ENCODE measurements at places on chromosomes 2 and 18. TPM values are rescaled to one million over a fixed set of nuclear protein-coding genes. Genes with fewer than 3 reads are reported as not detected.

DNA sequence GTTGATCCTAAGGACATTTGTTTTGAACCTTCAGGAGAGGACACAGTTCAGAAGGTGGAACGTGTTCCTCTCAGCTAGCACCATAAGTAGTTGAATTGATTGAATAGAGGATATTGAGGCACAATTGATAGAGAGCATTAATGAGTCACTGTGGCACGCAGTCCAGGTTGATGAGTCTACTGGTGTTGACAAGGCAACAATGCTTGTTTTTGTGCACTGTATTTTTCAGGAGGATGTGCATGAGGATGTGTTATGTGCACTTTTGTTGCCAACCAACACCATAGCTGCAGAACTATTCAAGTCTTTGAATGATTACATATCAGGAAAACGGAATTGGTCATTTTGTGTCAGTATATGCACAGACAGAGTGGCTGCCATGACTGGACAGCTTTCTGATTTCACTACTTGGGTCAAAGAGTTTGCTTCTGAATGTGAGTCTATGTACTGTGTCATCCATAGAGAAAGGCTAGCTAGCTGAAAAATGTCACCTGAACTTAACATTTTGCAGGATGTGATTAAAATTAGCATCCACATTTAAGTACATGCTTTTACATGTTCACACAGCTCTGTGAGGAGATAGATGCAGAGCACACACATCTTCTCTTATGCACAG lies 140.1 kb upstream of the B3GNT2 start:
- DNase-seq, result no peak

DNA sequence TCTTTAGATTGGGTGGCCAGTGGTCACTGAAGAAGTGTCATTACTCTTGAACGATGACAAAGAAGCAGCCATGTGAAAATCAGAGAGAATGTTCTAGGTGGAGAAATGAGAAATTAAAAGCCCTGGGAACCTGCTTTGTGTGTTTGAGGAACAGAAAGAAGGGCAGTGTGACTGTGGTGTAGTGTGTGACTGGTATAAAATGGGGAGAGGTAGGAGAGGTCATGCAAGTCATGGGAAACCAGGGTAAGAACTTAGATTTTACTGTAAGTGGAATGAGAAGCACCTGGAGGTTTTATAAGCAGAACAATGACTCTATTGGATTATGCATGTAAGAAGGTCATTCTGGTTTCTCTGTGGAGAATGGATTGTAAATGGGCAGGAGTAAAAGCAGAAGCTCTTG lies 12.2 kb downstream of the ICOS start:
- no peak for DNase-seq

GRCh38 chr2:208363485-208363884 lies 43.1 kb upstream of the PTH2R start:
- no peak for DNase-seq

DNA sequence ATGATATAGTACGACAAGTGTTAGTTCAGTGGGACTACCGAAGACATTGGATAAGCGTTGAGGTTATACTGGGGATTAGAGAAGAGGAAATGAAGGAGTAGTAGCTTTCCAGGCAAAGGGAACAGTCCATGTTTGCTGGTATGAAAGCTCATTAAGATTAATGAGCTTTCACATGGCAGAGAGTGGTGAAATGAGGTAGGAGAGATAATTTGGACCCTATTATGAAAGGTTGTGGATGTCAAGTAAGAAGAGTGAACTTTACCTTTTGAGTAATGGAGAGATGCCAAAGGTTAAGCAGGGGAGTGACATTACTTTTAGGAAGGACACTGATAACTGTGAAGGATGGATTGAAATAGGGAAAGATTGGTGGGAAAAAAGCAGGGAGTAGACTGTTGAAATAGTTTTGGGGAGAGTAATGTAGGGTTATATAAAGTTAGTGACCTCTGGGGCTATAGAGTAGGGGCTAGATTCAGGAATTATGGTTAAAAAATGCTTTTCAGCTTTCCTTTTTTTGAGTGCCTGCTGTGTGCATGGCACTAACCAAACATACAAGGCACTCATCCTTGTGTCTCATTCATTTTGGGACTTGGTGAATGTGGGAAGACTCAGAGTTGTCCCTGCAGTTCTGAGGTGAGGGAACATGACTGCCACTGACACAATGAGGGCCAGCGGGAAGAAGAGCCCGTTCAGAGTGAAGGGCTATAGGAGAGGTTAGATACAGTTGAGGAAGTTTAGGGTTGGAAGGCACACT lies 87.2 kb upstream of the STON1 start:
- DNase-seq, result no peak

GRCh38 chr2:75023666-75024455 lies 65.4 kb downstream of the POLE4 start:
- DNase-seq, result no peak

GRCh38 chr2:233445152-233445830 lies 91.0 kb downstream of the DGKD start:
- DNase-seq, result no peak

GRCh38 chr2:15177103-15177502 lies 384.0 kb downstream of the NBAS start:
- no peak for DNase-seq

DNA sequence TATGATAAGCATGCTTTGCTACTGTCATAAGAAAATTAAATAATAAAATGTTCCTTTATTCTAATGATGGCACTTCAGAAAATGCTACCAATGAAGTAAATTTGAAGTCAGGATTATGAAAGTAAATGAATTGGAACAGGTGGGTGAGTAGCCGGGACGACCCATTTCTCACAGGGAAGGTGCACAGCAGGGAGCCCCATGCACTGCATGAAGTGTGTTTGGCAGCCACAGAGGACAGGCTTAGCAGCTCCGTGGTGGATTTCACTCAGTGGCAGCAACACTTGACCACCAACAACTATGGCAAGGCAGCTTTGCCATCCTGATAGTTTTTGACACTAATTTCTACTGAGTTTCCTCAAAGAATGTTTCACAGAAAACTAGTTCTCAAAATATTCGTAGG lies 146.3 kb downstream of the ATL2 start:
- no peak for DNase-seq

- DNase-seq, result no peak
Observed at GRCh38 chr18:77495079-77495478, 245.4 kb downstream of the GALR1 start.

DNA sequence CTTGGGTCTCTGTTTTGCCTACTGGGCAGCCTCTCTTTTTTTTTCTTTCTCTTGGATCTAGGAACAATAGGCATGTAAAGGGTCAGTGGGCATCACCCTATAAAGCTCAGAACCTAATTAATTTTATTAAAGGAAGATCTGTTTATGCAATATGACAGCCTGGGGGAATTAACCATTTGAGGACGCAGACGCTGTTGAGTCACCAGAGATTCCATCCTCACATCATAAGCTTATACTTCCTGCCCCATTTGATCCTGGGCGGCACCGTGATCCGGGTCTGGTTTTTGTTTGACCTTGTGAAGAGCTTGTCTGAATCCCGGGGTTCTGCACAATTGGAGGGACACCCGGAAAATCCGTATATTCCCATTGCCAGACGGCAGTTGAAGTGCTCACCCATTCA lies 16.8 kb upstream of the BCL11A start:
- DNase-seq, result no peak

The MFSD2B gene
- 0.19 TPM for total RNA-seq

The TRPM8 gene
- total RNA-seq, result not detected

The GTF2A1L gene
- total RNA-seq, result 0.79 TPM

The ST8SIA3 gene
- not detected for total RNA-seq

The KCNG2 gene
- 0.15 TPM for total RNA-seq

The TTR gene
- total RNA-seq, result 0.79 TPM

Data from right cardiac atrium (tissue), 5 donors.